ENCODE measurements at places on chromosomes 16 and 17.

DNA sequence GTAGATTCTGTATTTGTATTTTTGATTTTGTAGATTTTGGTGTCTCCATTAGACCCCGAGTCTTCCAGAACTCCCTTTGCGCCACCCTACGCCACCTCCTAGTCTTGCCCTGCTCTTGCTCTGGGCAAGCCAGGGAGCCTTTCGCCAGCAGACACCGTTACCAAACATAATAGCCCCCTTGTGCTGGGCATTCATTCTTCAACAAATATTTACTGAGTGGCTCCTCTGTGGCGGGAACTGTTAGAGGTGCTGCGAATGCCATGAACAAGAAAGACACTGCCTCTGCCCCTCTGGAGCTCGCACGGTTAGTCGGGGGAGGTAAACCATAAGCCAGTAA lies 841 bp upstream of the GPT2 start:
- DNase-seq: peak; percentile 18

- no peak for DNase-seq
Measured at GRCh38 chr17:16349431-16349830, 3.8 kb downstream of the CENPV start.

DNA sequence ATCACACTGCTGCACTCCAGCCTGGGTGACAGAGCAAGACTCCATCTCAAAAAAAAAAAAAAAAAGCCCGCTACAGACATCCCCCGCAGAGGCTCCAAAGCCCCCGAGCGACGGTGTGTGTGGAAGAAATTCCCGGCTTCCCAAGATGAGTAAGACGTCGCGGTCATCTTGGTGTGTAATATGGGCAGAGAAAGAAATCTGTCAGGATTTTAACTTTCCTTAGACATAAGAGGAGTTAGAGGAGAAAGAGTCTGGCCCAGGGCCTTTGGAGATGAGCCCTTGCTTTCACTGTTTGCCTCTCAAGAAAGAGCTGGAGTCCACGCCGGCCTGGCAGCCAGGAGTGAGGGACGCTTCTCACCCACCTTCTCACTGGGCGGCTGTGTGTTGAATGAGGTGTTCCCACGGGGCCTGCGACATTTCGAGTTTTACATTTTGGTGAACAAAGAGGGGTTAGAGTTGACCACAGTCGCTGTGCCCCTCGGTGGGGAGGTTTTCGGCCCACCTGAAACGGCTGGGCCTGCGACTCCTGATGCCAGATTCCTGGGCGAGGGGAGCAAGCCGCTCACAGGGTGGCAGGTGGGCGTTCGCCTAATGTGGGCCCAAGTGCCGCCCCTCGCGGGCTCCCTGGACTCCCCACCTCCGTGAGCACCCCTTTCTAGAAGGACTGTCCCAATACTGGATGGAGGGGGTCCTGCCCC lies 17.9 kb downstream of the C1QTNF1 start:
- DNase-seq: no peak

- DNase-seq: no peak
Measured at GRCh38 chr17:77687417-77687816, 271.1 kb upstream of the TNRC6C start.

DNA sequence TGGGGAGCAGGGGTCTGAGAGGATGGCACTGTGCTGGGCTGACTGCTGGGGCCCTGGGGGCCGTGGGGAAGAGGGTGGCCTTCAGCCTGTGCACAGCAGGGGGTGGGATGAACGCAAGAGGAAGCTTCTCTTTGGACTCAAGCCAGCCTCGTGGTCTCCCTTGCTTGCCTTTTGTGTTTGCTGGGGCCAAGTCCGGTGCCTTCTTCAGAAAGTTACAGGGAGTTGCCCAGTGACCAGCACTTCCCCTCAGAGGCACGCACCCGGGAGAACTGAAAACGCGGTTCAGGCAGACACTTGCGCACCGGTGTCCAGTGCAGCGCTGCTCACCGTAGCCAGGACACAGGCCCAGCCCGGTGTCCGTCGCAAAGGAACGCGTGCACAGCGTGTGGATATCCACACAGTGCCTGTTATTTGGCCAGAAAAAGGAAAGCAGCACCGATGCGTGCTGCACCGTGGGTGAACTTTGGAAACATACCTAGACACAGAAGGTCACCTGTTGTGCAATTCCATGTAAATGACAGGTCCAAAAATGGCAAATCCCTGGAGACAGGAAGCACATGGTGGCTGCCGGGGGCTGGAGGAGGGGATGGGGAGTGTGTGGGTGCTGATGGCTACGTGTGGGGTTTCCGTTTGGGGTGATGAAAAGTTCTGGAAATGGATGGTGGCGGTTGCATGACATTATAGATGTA lies 29.4 kb upstream of the NUDT16L1 start:
- DNase-seq: no peak

GRCh38 chr17:44359458-44360143 lies 4.1 kb downstream of the FAM171A2 start:
- no peak for DNase-seq

DNA sequence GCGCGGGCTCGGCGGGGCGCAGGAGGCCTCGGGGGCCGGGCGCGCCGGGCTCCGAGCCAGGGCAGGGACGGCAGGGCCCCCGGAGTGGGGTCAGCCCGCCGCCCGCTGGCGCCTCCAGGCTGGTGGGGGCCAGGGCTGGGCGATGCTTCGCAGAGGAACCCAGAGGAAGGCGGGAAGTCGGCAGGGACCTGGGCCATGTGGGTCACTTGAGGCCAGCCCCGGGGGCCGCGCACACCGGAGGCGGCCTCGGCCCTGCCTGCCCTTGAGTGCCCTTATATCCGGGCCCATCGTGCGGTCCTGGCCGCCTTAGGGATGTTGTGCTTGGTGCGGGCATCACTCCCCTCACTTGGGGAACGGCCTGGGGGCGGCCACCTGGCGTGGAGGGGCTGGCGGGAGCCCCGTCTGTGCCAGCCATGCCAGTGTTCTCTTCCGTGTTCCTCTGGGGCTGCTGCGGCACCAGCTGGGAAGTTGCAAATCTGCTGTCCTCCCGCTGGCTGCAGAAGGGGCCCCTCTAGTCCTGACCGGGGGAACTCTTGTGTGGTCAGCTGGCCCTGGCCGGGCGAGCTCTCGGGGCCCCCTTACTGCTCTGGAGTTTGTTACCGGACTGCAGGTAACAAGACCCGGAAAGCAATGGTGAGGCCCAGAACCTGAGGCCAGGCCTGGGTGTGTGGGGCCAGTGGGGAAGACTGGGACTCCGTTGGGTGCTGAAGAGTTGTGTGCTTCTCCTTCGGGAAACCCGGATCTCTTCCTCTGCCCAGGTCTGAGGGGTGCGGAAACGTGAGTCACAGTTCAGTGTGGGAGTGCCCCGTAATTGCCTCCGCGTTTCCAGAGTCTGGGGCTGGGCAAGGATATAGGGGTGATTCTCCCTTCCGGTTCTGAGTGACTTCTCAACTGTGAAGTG lies 849 bp downstream of the CAPN15 start:
- DNase-seq: peak; percentile 53

DNA sequence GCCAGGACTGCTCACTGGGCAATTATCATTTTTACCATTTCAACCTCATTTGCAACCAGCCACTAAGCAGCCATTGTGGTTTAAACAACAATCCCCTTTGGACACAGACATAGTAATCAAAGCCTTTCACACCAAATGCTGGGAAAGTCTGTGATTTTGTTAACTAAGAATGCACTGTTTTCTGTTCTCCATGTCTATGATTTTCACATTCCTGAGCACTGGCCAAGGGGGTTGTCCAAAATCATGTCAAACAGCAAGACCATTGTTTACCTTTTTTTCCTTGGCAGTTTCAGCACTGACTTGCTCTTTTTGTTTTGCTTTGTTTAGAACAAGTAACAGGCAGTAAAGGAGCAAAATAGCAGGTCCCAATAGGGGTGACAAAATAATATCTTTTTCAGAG lies 106.3 kb upstream of the SIAH1 start:
- DNase-seq: no peak

DNA sequence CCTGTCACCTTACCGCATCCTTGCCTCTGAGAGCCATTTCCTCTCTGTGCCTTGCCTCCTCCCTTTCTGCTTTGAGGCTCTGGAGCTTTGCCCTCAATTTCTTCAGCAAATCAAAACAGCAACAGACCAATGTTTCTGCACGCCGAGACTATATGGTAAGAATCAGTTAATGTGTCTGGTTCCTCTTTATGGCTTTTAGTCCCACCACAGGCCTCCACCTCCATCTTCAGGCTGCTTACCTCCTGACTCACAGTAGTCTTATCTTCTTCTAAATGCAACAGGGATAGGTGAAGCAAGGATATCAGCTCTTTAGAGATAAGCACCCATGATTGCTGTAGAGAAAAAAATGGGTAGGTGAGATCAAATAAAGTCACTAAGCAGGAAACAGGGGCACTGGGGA lies 9.2 kb upstream of the ALDOC start:
- no peak for DNase-seq

DNA sequence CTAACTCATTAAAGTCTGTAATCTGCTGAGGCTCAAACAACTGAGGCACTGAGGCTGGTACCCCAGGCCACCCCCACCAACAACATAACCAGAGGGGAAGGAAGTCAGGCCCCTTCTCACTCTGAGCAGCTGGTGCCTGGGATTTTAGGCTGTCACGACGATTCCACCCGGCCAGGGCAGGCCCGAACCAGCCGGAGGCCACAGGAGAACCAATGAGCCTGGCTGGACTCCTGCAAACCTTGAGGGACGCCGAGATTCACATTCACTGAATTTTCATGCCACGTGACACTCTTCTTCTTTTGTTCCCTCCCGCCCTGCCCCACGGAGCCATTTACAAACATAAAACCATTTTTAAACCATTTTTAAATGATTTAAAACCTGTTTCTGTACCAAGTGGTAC lies 48.1 kb downstream of the RPH3AL start:
- no peak for DNase-seq

- no peak for DNase-seq
Measured at GRCh38 chr17:35630530-35631148, 43.5 kb downstream of the AP2B1 start.

GRCh38 chr17:83012200-83012785 lies 67.1 kb upstream of the METRNL start:
- no peak for DNase-seq

DNA sequence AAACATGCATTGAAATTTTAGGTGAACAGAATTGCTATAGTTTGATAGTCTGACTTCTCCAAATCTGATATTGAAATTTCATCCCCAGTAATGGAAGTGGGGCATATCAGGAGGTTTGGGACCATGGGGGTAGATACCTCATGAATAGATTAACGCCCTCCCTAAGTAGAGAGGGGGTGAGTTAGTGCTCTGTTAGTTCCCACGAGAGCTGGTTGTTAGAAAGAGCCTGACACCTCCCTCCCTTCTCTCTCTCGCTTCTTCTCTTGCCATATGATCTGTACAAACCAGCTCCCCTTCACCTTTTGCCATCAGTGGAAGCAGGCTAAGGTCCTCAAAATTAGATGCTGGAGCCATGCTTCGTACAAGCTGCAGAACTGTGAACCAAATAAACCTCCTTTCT lies 78.8 kb downstream of the BRIP1 start:
- no peak for DNase-seq

GRCh38 chr16:88792668-88793250 lies 7.7 kb upstream of the PIEZO1 start:
- no peak for DNase-seq

DNA sequence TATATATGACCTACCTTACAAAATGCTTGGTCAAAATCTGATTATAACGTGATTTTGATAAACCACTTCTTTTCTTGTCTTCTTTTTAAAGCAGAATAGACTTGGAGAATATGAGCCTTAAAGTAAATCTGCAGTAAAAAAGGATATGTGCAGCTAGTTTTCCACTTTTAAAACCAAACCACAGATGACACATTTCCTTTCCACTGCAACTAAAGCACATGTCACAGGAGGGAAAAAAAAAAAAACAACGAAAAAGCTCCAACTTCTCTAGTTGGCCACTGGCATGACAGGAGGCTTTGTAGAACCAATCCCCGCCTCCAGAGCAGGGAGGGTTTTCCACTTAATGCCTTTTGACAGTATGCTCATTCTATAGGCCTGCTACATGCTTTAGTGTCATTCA lies at the start of gene EVI2A:
EVI2A (minus strand) TSS at position 142 of the 400 bp plus-strand sequence. CDS start 2,609 bp downstream, outside the sequence.
- DNase-seq: peak; percentile 86

DNA sequence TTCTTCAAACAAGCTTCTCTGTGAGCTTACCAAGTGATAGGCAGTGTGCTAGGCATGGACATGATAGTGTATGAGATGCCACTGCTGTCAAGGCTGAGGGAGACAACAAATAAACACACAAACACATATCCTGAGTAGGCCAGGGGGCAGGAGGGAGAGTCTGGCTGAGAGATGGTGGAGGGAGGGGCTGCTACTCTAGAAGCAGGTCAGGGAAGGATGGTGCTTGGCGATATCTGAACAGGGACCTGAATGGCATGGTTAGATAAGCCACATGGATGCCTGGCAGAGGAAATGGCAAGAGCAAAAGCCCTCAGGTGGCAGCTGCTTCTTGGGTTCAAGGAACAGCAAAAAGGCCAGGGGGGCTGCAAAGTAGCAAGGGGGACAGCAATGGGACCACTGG lies 8.6 kb upstream of the CHST6 start:
- no peak for DNase-seq

- no peak for DNase-seq
Measured at GRCh38 chr17:12134587-12134986, 113.9 kb downstream of the MAP2K4 start.

- DNase-seq: no peak
Measured at GRCh38 chr16:77137045-77137444, 53.9 kb upstream of the MON1B start.

- no peak for DNase-seq
Measured at GRCh38 chr16:81554979-81555378, 110.4 kb downstream of the CMIP start.

- no peak for DNase-seq
Measured at GRCh38 chr17:33572615-33573014, 279.5 kb upstream of the ASIC2 start.

DNA sequence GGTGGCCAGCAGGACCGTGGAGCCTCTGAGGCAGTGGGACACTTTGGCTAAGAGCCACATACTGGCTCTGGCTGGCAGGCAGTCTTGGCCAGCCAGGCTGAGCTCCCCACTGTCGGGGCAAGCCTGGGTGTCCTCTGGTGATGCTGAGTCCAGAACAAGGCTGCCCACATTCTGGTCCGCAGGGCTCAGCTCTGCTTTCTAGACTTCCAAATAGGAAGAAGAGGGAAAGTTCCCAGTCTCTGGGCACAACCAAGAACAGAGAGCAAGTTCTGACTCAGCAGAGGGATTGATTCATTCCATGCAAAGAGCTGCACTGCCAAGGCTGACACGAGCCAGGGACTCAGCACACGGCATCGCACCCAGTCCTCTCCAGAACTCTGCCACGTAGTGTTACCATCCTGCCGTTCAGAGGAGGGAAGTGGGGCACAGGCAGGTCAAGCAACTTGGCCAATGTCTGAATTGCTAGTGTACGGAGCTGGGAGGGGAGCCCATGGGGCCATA lies 58.9 kb downstream of the NOS2 start:
- DNase-seq: peak; percentile 2

DNA sequence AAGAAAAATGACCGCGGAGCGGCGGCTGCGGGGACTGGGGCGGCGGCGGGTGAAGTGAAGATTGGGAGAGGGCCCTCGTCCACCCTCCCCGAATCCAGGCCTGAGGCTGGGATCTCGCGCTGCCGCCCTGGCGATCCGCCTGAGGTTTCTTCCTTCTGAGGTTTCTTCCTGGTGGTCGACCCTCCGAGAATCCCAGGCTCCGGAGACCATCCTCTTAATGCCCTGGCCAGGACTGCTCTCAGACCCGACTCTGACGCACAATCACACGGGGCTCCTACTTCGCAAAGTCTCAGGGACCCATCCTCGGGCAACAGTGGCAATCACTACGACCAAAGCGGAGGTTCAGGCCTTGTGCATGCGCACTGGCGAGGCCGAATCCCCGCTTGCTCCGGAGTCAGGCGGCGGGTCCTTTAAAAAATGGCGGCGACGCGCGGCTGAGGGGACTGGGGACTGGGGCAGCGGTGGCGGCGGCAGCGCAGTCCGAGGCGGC lies 18.0 kb upstream of the KCNJ18 start:
- DNase-seq: no peak
